Panc1 (cell line): ENCODE measurements at places on chromosomes 5 and 9.

DNA sequence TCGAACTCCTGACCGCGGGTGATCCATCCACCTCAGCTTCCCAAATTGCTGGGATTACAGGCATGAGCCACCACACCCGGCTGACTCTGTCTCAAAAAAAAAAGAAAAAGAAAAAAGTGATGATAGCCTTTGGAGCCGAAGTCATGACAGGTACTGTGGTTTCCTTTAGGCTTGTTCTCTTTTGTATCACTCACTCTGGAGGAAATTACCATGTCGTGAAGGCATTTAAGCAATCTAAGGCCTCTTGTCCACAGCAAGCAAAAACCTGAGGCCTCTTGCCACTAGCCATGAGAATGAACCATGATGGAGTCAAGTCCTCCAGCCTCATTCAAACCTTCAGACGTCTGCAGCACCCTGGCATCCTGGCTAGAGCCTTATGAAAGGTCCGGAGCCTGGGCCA, 286.1 kb downstream of the RAB3C start:
- DNase-seq = no peak

DNA sequence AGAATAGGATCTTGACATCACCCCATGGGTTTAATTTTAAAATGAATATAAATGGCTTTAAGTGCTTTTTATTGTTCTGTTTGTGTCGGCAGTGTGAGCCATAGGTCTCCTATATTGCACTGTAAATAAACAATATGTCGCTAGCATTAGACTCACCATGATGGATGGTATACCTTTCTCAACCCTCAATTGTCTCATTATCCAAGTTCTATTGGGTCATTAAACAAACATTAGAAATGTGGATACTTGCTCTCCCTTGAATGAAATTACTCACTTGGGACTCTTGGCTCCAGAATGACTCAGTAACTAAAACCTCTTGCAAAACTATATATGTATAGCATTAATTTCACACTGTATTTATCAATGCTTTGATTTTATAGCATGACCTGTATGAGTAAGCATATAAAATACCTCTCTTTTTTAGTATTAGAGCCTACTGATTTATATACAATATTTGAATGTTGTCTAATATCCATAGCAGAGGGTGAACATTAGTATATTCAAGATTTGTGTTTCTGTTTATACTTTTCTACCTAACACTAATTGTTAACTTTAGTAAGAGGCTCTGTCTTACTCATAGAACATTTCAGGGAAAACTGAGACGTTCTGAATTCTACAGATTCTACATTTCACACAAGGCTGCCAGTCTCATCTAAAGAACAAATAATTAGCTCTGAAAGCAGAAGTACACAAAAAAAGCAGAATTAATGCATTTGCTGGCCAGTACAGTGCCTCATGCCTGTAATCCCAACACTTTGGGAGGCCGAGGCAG, 303.8 kb upstream of the PRR16 start:
- DNase-seq = no peak

DNA sequence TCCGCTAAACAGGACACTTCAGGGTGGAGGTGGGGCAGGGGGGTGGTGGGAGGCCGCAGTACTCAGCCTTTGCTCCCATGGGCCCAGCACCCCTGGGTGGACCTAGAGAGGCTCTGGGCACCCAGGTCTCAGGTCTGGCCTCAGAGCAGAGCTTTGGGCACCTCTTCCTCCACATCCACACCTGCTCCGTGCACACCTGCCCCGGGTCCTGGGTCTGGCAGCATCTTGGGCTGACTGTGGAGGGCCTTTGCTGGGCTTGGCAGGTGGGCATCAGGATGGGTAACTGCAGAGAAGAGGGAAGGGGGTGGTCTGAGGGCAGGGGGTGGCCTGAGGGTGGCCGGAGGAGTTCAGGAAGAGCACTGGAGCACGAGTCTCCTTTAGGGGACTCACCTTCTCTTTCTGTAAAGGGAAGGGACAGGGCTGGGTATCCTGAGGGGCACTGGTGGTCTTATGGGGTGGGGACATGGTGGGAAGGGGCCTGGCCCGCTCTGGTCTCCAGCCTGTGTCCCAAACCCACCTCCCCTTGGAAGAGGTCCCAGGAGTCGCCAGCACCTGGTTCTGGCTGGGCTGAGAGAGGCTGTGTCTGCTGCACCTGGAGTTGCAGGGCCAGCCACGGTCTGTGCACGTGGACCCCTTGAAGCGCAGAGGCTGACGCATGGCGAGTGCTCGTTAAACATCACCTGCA, 106.7 kb upstream of the IER5L start:
- no peak for DNase-seq

DNA sequence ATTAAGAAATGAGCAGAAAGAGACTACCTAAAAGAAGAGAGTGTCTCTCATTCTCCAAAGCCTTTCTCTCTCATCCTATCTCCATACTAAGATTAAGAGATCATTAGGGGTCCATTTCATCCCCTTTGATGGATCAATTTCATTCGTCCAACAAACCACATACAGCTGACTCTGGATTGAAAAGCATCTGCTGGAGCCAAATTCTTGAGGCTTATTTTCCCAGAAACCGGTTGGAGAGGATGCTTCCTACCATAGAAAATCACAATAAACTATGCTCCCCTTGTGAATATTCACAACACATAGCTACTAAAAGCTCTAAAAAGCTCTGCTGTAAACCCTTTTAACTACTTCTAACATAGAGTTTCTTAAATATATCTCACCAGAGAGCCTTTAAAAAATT, 755.0 kb upstream of the ZNF608 start:
- DNase-seq = no peak

GRCh38 chr5:80238778-80239679, 16.8 kb downstream of the SERINC5 start:
- no peak for DNase-seq

GRCh38 chr5:83567741-83568140, 96.2 kb downstream of the VCAN start:
- no peak for DNase-seq

DNA sequence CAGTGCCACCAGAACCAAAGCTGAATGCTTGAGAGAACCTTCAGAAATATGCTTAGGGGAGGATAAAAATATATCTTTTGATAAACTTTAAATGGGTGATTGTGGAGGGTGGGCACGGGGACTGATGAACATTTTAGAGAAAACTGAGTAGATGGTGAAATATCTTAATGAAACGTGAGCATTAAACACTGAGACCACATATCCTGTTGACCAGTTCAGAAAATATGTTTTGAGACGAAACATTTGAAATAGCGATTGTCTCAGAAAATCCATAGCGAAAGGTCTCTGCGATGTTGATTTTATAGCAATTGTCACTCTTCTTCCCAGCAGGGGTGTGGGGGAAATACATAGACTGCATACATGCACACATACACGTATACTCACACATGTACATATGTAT, 231.0 kb downstream of the ESM1 start:
- no peak for DNase-seq

GRCh38 chr9:36471359-36471758, 71.3 kb upstream of the RNF38 start:
- DNase-seq = no peak

GRCh38 chr5:124262470-124262869, 484.0 kb downstream of the ZNF608 start:
- no peak for DNase-seq

DNA sequence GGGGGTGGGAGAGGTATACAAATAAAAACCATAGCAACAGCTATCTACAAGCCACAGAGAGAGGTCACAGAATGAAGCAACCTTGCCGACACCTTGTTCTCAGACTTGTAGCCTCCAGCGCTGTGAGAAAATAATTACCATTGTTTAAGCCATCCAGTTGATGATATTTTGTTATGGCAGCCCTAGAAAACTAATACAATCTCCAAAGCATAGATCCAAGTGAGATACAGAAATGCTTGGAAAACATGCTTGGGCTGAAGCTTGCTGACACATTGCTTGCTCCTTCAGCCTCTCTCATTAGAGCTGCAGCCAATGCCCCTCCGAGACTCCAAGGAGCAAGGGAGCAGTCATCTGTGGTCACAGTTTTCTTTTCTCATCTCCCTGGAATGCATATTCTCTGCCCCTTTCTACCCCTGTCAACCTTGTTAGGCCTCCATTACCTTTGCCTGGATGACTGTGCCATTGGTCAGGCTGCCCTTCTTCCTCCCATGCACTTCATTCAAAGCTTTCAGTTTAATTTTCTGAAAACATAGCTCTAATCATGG, 401.4 kb upstream of the KLF4 start:
- DNase-seq = no peak

- DNase-seq = no peak
Measured at GRCh38 chr5:141692919-141693725, 11.1 kb upstream of the ARAP3 start.

DNA sequence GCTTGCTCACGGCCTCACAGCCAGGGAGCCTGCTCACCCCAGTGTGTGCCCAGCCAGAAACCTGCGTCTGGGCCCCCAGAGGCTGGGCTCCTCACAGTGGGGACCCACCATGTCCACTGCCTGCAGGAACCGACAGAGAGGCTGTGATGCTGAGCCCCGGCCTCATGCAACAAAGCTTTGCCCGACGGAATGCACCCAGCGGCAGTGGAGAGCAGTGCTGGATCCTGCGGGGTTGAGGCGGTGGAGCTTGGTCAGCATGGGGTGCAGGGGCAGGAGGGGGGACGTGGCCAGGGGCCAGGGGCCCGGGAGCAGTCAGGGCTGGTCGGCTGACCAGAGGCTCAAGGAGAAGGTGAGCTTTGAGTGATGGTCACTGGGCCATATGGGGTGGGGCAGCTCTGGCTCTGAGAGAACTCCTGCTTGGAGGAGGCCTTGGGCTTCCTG, 7.7 kb upstream of the CEP72 start:
- DNase-seq = no peak

- DNase-seq = no peak
Measured at GRCh38 chr9:69199769-69200470, 25.8 kb downstream of the TJP2 start.
